Activated CD8-positive, alpha-beta memory T cell treated with anti-CD3 and anti-CD28 coated beads, Interleukin-2, amount 10 ng/mL, durations not matched to agents 7 days and 5 days (primary cell): ENCODE measurements at places on chromosomes 7 and 10. TPM values are rescaled to one million over a fixed set of nuclear protein-coding genes. Genes with fewer than 3 reads are reported as not detected.
A peak's percentile ranks its signal among the peaks of the same experiment; 100 is the strongest.

DNA sequence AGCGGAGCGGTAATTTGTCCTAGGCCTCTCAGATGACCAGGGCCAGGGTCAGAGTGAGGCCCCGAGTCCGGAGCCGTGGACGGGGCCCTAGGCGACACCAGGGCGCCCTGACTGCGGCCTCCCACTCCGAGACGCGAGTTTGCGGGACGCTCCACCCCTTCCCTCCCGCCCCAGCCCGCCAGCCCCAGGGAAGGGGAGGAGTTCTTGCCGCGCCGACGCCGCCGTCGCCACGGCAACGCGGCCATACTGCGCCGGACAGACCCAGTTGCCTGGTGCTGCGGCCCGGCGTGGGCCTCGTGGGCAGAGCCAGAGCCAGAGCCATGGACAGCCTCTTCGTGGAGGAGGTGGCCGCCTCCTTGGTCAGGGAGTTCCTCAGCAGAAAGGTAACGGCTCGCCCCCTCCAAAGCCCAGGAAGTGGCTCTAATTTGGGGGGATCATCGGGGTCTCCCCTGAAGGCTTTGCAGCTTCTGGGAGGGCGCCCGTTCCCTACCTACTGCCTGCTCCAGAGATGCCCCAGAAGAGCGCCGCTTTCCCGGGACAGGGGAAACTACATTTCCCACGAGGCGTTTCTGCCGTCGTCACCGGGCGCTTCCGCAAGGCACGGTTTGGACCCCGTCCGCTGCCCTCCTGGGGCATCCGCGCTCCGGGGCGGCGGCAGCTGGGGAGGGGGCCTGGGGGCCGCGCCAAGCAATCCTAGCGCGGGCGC, at the start of gene MINDY4:
Gene MINDY4, plus strand, starts transcription at position 244 of the 706 bp plus-strand sequence. Its CDS starts 77 bp downstream, at position 321.
- H3K27ac ChIP-seq = peak within 1 kb of the TSS; percentile 71
- peaks cover 6% of the 10 kb centered on the region for H3K4me1 ChIP-seq
- peaks cover 4% of the 10 kb centered on the region for H3K27me3 ChIP-seq
- peak within 1 kb of the TSS; percentile 76 for H3K4me3 ChIP-seq
- peak; percentile 82 for DNase-seq

GRCh38 chr7:96174812-96175211, 147.1 kb downstream of the SLC25A13 start:
- no peaks in the 10 kb centered on the region for H3K27me3 ChIP-seq
- H3K4me1 ChIP-seq = no peaks in the 10 kb centered on the region
- no peak overlapping the region for H3K4me3 ChIP-seq
- no peaks in the 10 kb centered on the region for H3K36me3 ChIP-seq
- DNase-seq = no peak

- H3K4me1 ChIP-seq = no peaks in the 10 kb centered on the region
- no peak for DNase-seq
- no peaks in the 10 kb centered on the region for H3K36me3 ChIP-seq
- no peaks in the 10 kb centered on the region for H3K27me3 ChIP-seq
These were observed 467.9 kb upstream of the PODXL start for GRCh38 chr7:132024290-132024689.

- no peak overlapping the region for H3K4me3 ChIP-seq
- peaks cover 3% of the 10 kb centered on the region for H3K27me3 ChIP-seq
- no peaks in the 10 kb centered on the region for H3K36me3 ChIP-seq
- H3K27ac ChIP-seq = no peak overlapping the region
- H3K4me1 ChIP-seq = peaks cover 3% of the 10 kb centered on the region
These were observed 15.3 kb downstream of the SH3PXD2A start for GRCh38 chr10:103839872-103840739.

Gene MCM10
- 75.1 TPM for total RNA-seq

Gene ZP3
- 0.94 TPM for total RNA-seq

- peaks cover 29% of the 10 kb centered on the region for H3K4me1 ChIP-seq
- H3K27me3 ChIP-seq = no peaks in the 10 kb centered on the region
- H3K36me3 ChIP-seq = peaks cover 8% of the 10 kb centered on the region
These were observed 164.9 kb downstream of the ELMO1 start for GRCh38 chr7:37283716-37284115.

GRCh38 chr10:76195654-76196390, 764.4 kb downstream of the LRMDA start:
- no peaks in the 10 kb centered on the region for H3K4me1 ChIP-seq
- H3K36me3 ChIP-seq = no peaks in the 10 kb centered on the region
- no peak overlapping the region for H3K27ac ChIP-seq
- no peaks in the 10 kb centered on the region for H3K27me3 ChIP-seq

DNA sequence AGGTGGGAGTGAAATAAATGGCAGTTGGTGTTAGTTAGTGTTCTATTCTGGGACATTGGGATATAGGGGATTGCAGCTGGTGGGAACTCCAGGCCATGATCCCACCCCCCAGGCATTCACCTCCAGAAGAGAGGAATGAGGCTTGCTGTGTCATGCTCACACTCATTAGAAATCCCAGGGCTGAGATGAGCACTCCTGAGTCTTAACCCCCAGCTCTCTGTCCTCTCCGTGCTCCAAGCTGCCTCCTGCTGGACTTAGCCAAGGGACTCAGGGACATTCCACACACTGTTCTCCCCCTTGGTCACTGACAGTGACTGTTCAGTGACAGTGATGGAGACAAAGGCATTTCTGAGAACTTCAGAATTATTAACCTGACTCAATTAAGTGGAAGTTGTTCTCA, 21.5 kb downstream of the CYP26A1 start:
- H3K4me1 ChIP-seq = no peaks in the 10 kb centered on the region
- no peak overlapping the region for H3K4me3 ChIP-seq
- H3K36me3 ChIP-seq = no peaks in the 10 kb centered on the region
- H3K27me3 ChIP-seq = peaks cover 11% of the 10 kb centered on the region
- no peak for DNase-seq

Gene PSMG3
- total RNA-seq = 37.9 TPM

DNA sequence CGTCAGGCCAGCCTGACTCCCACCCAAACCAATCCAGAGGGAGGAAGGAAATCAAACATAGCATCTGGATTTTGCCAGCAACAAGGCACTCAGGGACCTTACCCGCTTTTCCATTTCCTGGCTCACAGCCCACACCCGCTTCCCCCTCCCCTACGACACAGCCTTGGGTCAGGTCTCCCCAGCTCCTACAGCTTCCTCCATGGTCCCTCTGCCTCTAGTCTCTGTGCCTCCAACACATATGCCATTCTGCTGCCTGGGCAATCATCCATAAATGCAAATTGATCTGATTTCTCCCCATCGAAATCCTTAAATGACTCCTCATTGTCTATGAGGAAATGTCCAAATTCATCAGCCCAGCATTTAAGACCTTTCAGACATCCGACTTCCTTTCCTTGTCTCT, 53.2 kb upstream of the CUX1 start:
- H3K4me3 ChIP-seq = no peak overlapping the region
- no peaks in the 10 kb centered on the region for H3K36me3 ChIP-seq
- no peaks in the 10 kb centered on the region for H3K4me1 ChIP-seq
- H3K27ac ChIP-seq = no peak overlapping the region

DNA sequence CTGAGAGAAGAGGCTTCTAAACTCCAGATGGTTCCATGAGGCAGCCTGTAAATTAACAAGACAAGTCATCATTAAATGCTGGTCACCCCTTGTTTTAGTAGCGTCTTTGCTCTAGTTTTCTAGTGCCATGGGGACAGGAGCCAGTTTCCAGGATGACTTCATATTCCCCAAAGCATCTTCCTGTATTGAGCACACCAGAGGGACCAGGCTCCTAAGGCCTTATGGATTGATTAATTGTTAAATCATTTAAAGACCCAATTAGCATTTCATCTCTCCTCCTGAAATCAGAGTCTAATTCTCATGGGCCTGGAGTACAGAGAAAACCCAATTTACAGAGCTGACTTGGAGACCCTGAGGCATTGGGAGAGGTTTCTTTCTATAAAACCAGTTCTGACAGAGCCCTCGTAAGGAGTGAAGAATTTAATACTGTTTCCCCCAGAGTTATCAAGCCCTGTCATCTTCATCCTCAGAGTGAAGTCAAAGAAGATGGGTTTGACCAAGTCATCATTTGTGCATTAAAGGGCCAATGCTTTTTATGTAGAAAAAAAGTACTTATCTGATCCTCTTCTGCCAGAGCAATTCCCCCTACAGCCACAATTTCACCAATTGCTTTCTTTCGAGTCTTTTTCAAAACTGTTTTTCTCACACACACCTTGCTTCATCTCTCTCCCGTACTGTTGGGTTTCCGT, 678.7 kb downstream of the SDK1 start:
- H3K4me3 ChIP-seq = no peak overlapping the region
- H3K27ac ChIP-seq = no peak overlapping the region

Gene ZNF804B
- total RNA-seq = not detected

Gene KCNH2
- 0.07 TPM for total RNA-seq

- no peaks in the 10 kb centered on the region for H3K4me1 ChIP-seq
- no peak for DNase-seq
- H3K36me3 ChIP-seq = peaks cover 5% of the 10 kb centered on the region
- no peaks in the 10 kb centered on the region for H3K27me3 ChIP-seq
- H3K27ac ChIP-seq = peak overlapping the region; percentile 59
These were observed 1.6 kb upstream of the TARP start for GRCh38 chr7:38274927-38275620.

- no peak overlapping the region for H3K27ac ChIP-seq
- no peaks in the 10 kb centered on the region for H3K36me3 ChIP-seq
- no peaks in the 10 kb centered on the region for H3K27me3 ChIP-seq
- no peak overlapping the region for H3K4me3 ChIP-seq
- no peaks in the 10 kb centered on the region for H3K4me1 ChIP-seq
- no peak for DNase-seq
These were observed 203.9 kb upstream of the PCLO start for GRCh38 chr7:83366629-83367028.

DNA sequence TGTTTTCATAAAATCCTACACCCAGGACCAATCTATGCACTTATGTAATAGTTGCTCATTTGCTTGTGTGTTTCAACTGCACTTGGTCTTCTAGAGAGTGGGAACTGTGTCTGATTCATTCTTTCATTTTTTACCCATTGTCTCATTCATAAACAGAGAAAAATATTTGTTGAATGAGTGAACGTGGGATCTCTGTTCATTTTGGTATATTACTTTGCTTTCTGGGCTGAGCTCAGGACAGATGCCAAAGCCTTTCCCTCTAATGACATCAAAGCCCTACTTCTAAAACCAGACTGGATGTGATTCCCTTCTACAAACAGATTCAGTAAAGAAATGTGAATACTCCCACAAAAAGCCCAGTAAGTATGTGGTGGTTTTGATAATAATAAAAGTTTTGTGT, 145.2 kb downstream of the ST7 start:
- H3K36me3 ChIP-seq = no peaks in the 10 kb centered on the region
- H3K27ac ChIP-seq = no peak overlapping the region
- no peak overlapping the region for H3K4me3 ChIP-seq
- H3K27me3 ChIP-seq = no peaks in the 10 kb centered on the region
- peaks cover 7% of the 10 kb centered on the region for H3K4me1 ChIP-seq

GRCh38 chr10:43000651-43001426, 76.0 kb upstream of the RET start:
- H3K27me3 ChIP-seq = peaks cover 8% of the 10 kb centered on the region
- no peaks in the 10 kb centered on the region for H3K4me1 ChIP-seq
- no peak for DNase-seq
- no peak overlapping the region for H3K4me3 ChIP-seq

Gene TMEM139
- total RNA-seq = 0.41 TPM

- H3K4me1 ChIP-seq = peaks cover 2% of the 10 kb centered on the region
- peaks cover 11% of the 10 kb centered on the region for H3K27me3 ChIP-seq
- no peak overlapping the region for H3K4me3 ChIP-seq
- no peak overlapping the region for H3K27ac ChIP-seq
These were observed 129.7 kb downstream of the C10orf105 start for GRCh38 chr10:71589617-71590551.

GRCh38 chr10:92087750-92088395, 164.3 kb downstream of the BTAF1 start:
- H3K4me3 ChIP-seq = no peak overlapping the region
- no peak overlapping the region for H3K27ac ChIP-seq
- H3K27me3 ChIP-seq = no peaks in the 10 kb centered on the region
- no peaks in the 10 kb centered on the region for H3K36me3 ChIP-seq
- peak; percentile 81 for DNase-seq

DNA sequence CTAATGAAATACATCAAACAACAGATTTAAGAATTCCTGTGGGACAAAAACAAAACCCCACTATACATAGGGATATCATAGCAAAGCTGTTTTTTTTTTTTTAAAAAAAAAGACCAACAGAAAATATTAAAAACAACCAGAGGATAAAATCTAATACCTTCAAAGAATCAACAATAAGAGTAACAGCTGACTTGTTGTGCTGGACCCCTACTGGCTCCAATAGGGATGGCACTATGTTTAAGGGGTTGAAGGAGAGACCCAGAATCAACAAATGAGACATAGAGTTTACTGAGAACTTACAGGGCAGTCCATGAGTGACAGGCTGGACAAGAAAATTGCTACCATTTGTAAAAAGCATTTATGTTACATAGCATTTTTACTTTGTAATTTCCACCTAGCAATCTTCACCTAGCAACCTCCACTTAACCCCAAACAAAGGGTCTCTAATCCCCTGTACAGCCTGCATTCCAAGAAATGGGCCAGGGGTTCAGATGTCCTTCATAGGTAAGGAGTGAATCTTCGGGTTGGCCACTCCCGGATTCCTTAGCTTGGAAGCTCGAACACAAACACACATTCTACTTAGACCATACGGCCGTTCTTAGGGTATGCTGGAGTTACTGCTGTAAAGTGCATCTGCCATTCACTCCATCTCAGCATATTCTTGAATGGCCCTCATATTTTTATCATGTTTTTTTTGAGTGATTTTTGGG, 25.8 kb downstream of the ASZ1 start:
- H3K36me3 ChIP-seq = no peaks in the 10 kb centered on the region
- DNase-seq = no peak
- no peaks in the 10 kb centered on the region for H3K4me1 ChIP-seq
- no peak overlapping the region for H3K4me3 ChIP-seq
- H3K27me3 ChIP-seq = no peaks in the 10 kb centered on the region
- H3K27ac ChIP-seq = no peak overlapping the region

DNA sequence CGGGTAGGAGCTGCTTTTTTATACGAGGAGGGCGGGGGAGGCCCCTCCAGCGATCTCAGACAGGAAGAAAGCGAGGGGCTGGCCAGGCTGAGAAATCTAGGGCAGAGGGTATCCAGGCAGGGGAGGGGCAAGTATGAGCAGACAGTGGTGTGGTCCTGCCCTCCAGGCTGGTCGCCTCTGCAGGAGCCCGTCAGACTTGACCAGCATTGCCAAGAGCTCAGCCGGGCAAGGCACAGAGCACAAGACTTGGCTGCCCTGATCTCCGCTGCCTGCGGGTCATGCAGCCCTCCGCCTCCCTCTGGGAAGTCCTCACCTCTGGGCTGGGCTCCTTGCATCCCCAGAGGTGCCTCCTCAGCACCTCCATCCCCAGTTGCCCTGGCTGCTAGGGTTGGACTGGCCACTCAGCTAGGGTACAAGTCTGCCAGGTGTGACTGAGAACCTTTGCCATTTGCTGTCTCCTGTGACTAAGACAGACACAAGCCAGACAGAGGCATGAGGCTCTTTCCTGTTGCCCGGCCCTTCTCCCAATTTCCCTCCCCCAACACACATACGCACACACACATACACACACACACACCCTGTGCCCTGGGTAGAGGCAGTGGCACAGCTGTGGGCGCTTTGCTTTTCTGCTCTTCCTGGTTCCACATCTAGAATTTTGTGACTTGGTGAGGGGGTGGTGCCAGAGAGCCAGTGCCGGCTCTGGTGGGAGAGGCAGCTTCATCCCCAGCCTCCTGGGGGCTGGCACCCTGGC, 59.1 kb upstream of the PPIF start:
- no peak overlapping the region for H3K4me3 ChIP-seq
- DNase-seq = no peak
- peaks cover 70% of the 10 kb centered on the region for H3K4me1 ChIP-seq
- peak overlapping the region; percentile 60 for H3K27ac ChIP-seq
- H3K36me3 ChIP-seq = peaks cover 17% of the 10 kb centered on the region
- H3K27me3 ChIP-seq = no peaks in the 10 kb centered on the region

GRCh38 chr10:93062514-93063143, 2.0 kb downstream of the CYP26C1 start:
- H3K4me1 ChIP-seq = peaks cover 22% of the 10 kb centered on the region
- peaks cover 58% of the 10 kb centered on the region for H3K27me3 ChIP-seq
- H3K4me3 ChIP-seq = peak overlapping the region; percentile 64
- H3K27ac ChIP-seq = no peak overlapping the region

Gene PODXL
- total RNA-seq = 2.3 TPM
